ENCODE measurements at places on chromosomes 5 and 9. TPM values are rescaled to one million over a fixed set of nuclear protein-coding genes. Genes with fewer than 3 reads are reported as not detected.

DNA sequence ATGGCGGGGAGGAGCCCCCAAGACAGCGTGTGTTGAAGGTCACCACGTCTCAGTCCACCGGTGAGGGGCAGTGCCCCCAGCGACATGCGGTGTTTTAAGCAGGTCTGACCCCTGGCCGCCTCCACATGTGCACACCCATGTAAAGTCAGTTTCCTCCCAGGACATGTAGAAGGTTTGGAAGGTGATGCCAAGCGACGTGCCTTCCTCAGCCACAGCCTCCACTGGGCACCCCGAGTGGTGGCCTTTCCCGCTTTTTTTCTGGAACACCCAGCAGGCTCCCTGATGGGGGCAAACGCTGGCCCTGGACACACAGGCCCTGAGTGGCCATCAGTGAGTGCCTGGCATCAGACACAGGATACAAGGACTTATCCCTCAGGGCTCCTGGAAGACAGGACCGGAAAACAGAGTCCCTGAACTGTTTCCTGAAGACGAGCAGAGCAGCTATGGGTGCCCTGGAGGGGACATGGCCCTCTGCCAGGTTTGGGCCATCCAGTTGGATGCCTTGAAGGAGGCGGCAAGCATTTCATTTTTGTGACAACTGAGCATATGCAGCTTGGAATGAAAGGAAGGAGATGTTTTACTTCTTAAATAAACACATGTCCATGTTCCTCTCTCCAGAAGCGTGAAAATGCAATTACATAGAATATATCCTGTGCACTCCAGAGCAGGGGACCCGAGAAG lies 275.8 kb upstream of the IRX2 start:
- no peak for DNase-seq

GRCh38 chr5:77644371-77645157 lies 6.1 kb upstream of the OTP start:
- DNase-seq = no peak

Gene ADAMTS2
- total RNA-seq = 27.1 TPM

Gene RNF208
- 2.3 TPM for total RNA-seq

Gene PCDHB13
- 6.4 TPM for total RNA-seq

- DNase-seq = no peak
Observed at GRCh38 chr9:4225291-4226028, 74.4 kb downstream of the GLIS3 start.

DNA sequence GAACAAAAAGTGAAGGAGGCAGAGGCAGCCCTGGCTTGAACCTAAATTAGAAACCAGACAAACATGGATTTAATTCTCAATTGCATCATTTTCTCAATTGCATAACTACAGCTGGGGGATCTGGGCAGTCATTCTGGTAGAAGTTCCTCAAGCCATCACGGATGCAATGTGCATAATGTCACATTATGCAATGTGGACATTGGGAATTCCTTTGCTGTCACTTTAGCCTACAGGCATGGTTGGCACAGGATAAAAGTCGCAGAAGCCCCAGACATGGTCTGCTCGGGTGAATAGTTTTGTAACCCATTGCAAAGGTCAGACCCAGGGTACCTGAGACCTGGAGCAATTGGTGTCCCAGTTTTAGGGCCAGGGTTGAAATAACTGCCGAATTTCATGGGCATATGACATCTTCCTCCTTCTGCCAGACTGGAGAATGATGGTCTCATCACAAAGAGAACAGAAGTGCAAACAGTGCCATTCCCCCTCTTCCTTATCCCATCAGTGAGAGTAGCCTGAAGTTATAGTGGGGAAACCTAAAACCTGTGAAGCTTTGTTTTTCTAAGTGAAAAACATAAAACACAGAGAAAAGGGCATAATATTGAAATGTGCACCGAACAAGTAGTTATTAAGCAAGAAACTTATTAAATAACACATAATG lies 290.8 kb downstream of the MSX2 start:
- no peak for DNase-seq

Gene PCDHGB6
- 8.5 TPM for total RNA-seq

DNA sequence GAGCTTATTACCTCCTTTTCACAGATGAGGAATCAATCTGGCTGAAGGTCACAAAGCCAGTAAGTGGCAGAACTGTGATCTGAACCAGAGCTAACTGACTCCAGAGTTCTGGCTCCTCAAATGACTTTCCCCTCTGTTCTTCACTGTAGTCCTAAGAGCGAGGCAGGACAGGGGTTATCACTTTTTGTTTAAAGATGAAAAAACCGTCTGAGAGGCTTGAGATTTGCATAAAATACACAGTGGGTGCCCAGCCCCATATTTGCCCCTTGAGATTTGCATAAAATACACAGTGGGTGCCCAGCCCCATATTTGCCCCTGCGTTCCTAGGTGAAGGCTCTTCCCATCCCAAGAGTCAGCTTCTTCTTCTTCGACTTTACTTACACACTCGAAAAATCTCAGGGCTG lies 667 bp downstream of the FBXO10 start:
- no peak for DNase-seq

GRCh38 chr5:33408816-33409215 lies 31.9 kb upstream of the TARS1 start:
- DNase-seq = no peak
